ENCODE measurements at places on chromosomes 4 and X.

- DNase-seq: no peak
Measured at GRCh38 chr4:45346816-45347435, 620.6 kb upstream of the GNPDA2 start.

DNA sequence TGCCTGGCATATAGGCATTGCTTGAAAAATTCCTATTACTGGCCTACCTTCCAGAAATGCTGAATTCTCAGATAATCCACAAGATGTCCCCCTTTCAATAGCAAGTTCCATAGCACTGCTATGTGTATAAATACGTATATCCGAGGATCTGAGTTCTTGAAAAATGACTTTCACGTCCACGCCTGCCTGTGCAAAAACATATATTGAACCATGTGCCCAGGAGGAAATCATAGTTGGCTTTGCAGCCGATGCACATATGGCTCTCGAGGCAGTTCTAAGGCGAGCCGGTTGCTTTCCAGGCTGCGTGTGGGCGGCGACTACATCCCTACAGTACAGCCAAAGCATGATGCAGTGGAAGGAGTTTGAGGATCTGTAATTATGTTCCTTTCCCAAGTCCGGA, 55.4 kb upstream of the ESX1 start:
- DNase-seq: peak; percentile 28

- no peak for DNase-seq
Measured at GRCh38 chrX:32871636-32872035, 339.7 kb downstream of the DMD start.

DNA sequence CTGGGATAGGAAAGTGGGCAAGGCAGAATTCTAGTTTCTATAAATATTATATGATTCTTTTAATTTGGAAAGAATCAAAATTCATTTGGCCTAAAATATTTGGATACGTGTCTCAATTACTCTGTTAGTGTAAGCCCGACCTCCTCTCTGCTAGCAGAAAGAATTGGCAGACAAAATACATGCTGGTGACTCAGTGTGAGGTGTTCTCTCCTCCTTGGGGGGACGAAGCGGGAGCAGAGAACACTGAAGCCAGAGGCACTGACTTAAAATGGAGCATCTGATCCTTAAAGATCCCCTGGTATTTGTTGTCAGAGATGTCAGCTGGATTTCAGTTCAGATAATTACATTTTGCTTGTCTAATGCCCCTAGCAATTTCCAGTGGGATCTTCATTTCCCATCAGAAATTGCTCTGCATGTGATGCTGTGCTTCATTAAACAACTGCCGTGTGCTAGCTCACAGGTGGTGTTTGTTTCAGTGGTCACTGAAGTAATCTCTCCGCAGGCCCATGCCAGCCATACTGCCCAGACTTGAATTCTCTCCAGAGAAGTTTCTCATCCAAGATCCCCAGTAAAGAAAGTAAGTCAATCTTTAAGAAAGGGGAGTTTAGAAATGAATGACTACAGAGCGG, 188.7 kb upstream of the TLL1 start:
- DNase-seq: peak; percentile 43

GRCh38 chrX:53362449-53362848, 60.0 kb downstream of the SMC1A start:
- DNase-seq: no peak

DNA sequence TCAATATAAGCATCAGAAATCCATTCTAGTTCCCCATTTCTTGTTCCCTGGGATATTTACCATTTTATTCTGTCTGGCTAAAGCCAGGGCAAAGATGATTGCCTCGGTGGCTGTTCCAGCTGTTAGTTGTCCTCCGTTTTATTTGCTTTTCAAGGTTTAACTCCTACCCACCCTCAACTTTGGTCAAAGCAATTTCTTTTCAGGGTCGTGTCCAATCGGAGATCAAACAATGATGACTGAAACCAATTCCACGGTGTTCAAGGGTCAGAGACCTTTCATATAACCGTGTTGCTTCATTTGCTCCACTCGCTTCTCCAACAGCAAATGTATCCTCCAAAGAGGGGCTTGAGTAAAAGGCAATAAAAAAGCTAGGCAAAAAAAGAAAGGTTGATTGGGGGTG, 193.5 kb upstream of the FTHL17 start:
- no peak for DNase-seq

DNA sequence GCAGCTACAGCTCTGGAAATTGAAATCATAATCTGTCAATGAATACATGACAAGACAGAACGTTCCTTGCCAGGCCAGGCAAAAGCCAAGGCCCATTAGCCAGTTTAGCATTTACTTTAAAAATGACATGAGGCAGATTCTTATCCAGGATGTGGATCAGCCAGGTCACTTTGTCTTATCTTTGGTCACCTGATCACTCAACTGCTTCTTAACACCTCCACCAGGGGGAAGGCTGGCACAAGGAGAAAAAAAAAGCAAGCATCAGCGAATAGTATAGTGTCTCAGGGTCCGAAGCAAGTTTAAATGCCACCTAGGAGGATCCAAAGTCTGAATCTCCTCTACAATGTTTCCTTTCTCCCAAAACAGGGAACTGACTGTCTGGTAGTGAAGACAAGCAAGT, 18.8 kb downstream of the ATP1B4 start:
- DNase-seq: no peak

GRCh38 chr4:94621491-94622080, 136.2 kb upstream of the BMPR1B start:
- DNase-seq: peak; percentile 23
